ENCODE measurements at places on chromosomes 1 and 21.

- DNase-seq = peak; percentile 73
Observed at GRCh38 chr1:20485527-20486456, at the start of gene CAMK2N1. Gene CAMK2N1, minus strand, starts transcription at chr1:20486210. Its CDS starts 831 bp downstream, at chr1:20485379.

GRCh38 chr1:52662645-52663313, 29.8 kb downstream of the SHISAL2A start:
- DNase-seq = peak; percentile 71

GRCh38 chr1:33244809-33245186, 11.5 kb upstream of the ZNF362 start:
- no peak for DNase-seq

DNA sequence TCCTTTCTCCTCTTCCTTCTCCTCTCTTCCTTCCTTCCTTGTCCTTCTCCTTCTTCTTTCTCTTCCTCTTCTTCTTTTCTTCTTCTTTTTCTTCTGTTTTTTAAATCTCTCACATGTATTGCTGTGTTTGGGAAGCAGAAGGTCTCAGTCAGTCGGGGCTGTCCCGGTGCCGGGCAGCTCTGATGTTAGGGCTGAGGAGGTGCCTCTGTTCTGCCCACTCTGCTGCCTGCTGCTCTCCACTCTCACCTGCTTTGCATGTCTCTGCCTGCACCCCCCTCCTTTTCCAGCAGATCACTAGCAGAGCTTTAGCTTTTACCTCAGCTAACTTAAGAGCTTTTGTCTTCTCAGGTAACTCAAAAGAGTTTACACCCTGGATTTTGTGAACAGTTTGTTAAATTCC, 276.6 kb downstream of the CHRM3 start:
- DNase-seq = no peak

DNA sequence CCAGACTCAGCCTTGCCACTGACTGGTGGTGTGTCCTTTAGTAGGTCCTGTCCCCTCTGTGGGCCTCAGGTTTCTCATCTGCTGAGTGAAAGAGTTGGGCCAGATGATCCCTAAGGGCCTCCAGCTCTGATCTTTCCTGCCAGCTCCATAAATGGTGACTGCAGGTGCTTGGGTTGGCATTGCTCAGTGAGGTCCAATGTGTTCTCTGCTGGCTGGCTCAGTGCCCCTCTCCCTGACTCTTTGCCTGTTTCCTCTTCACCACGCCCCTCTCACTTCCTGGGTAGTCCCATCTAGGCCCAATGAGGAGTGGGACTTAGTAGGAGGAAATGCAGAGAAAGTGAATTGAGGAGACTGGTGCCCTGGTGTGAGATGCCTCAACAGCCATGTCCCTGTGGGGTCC, 36.6 kb downstream of the UBE2T start:
- DNase-seq = no peak

DNA sequence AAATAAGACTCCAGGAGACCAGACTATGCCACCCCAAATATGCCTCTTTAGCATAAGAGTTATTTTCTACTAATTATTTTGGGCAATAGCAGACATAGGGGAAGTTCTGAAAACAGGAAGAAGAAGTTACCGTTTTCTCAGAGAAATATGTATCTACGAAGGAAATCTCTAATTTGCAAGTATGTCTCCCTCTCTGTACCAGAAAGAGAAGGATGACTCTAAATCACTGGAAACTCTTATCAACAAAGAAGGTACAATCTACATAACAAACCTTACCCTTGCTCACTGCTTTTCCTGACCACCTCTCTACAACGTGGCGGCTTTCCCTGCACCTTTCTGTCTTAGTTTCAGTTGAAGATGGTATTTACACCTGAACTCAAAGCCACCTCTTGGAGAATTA, 49.0 kb downstream of the OMA1 start:
- DNase-seq = no peak

GRCh38 chr1:213374369-213374768, 323.3 kb downstream of the RPS6KC1 start:
- DNase-seq = peak; percentile 56

- no peak for DNase-seq
Observed at GRCh38 chr1:56509713-56510641, 69.4 kb downstream of the PLPP3 start.

DNA sequence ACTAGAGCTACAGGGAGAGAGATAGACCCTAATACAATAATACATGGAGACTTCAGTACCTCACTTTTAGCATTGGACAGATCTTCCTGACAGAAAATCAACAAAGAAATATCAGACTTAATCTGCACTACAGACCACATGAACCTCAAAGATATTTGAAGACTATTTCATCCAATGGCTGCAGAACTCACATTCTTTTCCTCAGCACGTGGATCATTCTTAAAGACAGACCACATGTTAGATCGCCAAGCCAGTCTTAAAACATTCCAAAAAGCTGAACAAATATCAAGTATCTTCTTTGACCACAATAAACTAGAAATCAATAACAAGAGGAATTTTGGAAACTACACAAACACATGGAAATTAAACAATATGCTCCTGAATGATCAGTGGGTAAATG, 576.0 kb downstream of the KIF26B start:
- no peak for DNase-seq

DNA sequence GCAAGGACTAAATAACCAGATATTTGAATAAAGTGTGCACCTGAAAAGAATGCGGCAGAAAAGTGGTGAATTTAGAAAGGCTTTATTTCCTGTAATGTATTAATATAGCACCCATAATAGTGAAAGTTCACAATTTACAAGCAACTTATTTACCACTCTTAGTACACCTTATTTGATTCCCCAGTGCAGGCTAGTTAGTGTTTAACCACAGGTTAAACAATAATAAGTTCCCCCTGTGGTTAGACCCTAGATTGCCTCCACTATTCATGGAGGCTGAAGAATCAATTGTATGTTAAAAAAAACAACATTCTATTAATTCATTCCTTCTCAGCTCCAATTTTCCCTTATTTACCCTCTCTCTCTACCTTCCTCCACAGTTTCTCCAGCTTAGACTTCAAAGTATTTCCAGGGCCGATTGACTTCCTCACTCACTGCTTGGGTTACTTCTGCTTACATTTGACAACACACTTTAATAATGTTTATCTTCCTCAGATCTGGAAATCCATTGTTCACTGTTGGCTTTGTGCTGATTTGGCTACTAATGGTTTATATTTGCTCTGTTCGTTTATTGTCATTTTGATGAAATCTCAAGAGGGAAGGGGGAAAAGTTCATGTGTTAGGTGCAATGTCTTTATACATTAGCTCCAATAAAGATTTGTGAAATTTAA, 796.3 kb downstream of the BRINP3 start:
- DNase-seq = no peak

- DNase-seq = no peak
Observed at GRCh38 chr1:55230659-55231058, 15.5 kb upstream of the USP24 start.

DNA sequence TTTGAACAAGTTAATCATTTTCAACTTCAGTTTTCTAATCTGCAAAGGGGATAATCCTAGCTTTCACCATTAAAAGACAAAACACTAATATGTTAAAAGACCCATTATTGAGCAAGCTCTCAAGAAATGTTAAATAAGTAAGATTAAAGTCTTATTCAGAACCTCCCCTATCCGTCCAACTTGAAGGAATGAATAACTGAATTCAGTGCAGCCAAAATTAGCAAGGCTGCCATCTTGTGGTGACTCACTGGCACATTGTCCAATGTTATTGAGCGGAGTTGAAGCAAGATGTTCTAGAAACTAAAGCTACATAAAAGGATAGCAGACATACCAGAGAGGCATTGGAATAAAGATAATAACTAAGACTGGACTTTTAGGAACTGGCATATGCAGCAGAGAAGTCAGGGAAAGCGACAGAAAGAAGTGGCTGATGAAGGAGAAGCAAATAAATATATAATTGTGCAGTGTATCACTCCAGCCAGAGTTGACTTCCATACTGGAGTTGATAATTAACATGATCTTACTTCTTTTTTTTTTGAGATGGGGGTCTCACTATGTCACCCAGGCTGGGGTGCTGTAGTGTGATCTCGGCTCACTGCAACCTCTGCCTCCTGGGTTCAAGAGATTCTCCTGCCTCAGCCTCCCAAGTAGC, 8.2 kb upstream of the CAP1 start:
- DNase-seq = peak; percentile 70

DNA sequence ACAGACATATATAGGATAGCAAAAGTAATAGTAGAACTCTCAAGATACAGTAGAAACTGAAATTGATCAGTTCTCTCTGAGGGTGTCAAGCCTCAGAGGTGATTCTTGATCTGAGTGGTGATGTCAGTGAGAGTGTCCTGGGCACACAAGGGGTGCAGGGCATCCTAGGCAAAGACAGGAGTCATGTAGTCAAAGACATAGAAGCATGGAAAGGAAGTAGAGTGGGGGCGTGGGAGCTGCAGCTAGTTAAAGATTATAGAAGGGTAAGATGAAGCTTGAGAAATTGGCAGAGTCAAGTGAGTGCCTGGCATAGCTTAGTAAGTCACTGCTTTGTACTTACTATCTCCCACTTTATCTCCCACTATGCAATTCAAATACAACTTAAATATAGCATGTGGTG, 22.8 kb downstream of the CDC7 start:
- DNase-seq = no peak

GRCh38 chr1:67228791-67229190, 62.5 kb downstream of the IL23R start:
- no peak for DNase-seq

DNA sequence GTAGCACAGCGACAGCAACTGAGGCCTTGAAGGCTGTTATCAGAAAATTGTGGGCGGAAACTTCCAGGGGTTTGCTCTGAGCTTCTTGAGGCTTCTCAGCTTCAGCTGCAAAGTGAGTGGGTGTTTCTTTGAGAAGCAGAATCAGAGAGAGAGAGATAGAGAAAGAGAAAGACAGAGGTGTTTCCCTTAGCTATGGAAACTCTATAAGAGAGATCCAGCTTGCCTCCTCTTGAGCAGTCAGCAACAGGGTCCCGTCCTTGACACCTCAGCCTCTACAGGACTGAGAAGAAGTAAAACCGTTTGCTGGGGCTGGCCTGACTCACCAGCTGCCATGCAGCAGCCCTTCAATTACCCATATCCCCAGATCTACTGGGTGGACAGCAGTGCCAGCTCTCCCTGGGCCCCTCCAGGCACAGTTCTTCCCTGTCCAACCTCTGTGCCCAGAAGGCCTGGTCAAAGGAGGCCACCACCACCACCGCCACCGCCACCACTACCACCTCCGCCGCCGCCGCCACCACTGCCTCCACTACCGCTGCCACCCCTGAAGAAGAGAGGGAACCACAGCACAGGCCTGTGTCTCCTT, at the start of gene FASLG:
TSS of gene FASLG (plus strand) at position 233 of the 583 bp plus-strand sequence. CDS start at position 332, 99 bp downstream.
- DNase-seq = no peak

DNA sequence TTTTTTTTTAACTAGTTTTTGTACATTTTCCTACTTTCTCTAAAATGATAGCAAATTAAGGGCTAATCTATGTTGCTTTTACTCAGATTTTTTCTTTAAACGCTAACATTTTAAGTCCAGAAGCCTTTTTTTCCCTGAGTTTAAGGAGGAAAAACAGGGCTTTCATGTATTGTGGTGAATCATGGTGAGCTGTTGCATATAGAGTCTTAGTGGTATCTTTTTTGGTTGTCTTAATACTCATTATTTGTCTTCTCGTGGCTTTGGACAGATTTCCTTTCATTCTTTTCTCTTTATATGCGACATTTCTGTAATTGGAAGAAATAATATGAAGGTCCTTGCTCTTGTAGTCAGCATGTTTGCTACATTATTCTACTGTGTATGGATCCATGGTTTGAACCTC, 1015.6 kb downstream of the PLA2G4A start:
- DNase-seq = peak; percentile 20

GRCh38 chr21:34553151-34553952, 41.3 kb upstream of the KCNE1 start:
- peak; percentile 92 for DNase-seq

DNA sequence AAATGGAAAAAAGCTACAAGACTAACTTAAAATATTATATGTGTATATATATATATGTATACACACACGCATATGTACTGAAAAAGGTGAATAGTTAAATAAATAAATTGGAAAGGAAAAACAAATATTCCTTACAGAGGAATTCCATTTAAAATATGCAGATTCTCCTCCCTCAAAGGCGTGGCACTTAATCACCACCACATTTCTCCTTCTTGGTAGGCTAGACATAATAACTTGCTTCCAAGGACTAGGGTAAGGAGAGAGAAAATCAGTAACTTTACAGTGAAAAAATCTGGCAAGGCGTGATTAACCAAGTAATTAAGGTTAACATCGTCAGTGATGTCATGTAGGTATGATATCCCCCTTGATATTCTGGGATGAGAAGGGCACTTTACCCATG, 84.0 kb upstream of the USP25 start:
- no peak for DNase-seq

DNA sequence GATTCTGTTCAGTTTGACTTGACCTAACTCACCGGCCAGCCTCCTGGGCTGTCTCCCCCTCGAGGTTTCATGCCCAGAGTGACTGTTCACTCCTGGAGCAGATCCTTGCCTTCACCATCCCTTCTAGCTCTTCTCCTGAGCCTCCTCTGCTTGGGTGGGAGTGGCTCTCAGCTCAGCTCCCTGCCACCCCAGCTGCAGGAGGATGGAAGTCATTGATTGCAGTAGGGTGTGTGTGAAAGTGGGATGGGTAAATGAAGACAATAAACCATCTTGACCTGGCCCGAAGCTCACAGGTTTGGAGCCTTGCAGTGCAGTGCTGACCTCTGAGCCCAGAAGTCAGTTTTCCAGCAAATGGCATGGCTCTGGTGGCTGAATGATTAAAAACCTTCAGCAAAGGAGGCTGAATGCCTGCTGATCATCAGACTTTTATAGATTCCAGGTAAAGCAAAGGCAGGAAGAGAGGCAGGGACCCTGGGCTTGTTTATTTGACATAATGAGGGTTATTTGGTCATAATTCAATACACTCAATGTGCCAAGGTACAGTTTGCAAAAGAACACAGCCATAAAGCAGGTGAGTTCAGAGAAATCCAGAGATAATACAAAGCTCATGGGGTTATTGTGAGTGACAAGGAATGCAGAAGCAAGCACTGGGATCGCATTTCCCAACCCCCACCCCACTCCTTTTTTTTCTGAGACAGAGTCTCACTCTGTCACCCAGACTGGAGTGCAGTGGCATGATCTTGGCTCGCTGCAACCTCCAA, 17.5 kb upstream of the TFF3 start:
- DNase-seq = no peak

- DNase-seq = peak; percentile 74
Observed at GRCh38 chr1:231584117-231584516, 42.5 kb upstream of the DISC1 start.

GRCh38 chr1:93344484-93344883, 1.2 kb upstream of the DR1 start:
- DNase-seq = no peak

GRCh38 chr1:101073836-101074235, 48.3 kb upstream of the DPH5 start:
- no peak for DNase-seq

GRCh38 chr1:110390096-110390495, 730 bp downstream of the SLC16A4 start:
- peak; percentile 77 for DNase-seq

Measured in fibroblast of skin of back (primary cell).